ENCODE measurements at places on chromosomes 16 and 17.

DNA sequence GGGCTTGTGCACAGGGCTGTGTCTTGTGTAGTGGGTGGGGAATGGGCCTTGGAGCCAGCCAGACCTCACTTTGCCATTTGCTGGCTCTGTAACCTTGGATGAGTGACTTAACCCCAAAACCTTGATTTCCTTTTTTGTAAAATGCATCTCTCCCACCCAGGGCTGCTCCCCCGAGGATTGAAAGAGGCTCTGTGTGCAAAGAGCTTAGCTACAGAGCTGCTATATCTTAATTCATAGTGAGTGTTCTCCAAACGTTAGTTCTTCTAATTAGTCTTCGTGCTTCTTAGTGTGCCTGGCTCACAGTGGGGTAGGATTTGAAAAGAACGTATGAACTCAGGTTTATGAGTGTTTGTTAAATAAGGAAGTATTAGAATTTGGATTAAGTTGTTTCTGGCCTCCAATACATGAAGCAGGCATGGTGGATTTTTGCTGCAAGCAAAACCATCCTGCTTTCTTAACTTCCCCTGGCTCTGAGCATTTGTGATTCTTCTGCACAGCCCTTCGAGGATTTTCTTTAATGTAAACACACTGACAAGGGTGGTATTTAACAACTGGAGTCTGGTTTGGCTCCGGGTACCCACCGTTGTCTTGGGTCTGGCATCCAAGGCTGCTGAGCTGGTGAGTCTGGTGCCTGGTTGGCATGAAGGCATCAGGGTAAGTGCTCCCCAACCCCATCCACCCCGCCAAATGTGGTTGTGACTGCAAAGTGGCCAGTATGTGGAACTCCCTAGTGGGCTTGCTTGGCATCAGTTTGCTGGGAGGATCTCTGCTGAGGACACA, 29.7 kb downstream of the KSR1 start:
- no peak for DNase-seq

- no peak for DNase-seq
Observed at GRCh38 chr17:13962716-13963240, 106.5 kb upstream of the COX10 start.

- no peak for DNase-seq
Observed at GRCh38 chr17:8918807-8919465, 46.6 kb downstream of the PIK3R5 start.

DNA sequence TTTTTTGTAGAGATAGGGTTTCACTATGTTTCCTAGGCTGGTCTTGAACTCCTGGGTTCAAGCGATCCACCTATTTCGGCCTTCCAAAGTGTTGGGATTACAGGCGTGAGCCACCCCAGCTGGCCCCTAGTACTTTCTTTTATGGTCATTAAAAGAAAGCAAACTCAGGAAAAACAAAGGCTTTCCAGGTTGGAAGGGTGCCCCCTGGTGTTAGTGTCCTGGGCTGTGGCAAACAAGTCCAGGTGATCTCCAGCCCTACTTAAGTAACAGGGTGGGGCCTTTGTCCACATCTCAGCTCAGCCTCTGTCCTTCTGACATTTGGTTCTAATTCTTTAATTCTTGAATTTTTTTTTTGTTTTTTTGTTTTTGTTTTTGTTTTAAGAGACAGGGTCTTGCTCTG, 6.9 kb downstream of the IGFBP4 start:
- DNase-seq = no peak

DNA sequence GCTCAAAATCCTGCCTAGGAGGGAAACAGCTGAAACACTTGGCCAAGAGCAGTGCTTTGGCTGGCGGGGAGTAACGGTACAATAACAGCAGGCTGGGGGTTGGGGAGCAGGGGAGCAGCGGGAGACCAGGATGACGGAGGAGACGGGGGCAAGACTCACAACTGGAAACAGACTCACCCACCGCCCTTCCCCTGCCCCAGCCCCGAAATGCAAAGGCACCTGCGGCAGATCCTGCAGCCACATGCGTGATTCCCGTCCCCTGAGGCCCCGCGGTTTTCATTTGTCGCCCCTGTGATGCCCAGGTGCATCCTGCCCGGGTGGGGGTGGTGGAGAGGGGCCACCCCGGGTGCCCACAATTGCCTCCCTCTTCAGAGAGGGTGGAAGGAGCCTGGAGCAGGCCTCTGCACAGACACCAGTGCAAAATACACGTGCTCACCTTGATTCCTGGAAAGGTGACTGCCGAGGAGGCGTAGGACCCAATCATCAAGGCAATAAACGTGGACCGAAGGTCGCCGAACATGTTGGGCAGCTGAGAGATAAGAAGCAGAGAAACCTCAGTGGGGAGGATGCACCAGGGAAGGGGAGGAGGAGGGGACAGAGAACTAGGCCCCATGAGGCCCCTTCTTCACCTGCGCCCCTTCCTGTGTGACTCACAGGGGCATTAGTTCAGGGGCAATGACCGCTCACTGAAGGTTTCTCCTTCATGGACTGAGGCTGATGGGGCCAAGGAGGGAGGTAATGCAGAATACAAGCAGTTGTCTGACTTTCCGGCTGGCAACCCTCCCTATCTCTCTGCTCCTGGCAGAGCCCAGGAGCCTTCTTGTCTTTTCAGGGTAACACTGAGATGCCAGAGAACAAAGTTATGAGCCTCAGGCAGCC, 30.4 kb upstream of the PITPNA start:
- no peak for DNase-seq

DNA sequence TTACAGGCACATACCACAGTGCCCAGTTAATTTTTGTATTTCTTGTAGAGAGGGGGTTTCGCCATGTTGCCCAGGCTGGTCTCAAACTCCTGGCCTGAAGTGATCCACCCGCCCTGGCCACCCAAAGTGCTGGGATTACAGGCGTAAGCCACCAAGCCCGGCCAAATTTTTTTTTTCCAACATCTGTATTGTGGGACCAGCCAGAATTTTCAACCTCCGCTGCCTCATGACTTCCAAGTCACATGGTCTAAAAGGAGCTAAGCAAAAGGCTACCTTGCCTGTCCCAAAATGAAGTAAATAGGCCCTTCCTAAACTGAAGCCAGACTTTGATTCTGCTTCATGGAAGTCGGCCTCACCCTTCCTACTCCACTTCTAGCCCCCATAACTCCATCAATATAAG, 4.2 kb upstream of the SPAG7 start:
- DNase-seq = no peak

DNA sequence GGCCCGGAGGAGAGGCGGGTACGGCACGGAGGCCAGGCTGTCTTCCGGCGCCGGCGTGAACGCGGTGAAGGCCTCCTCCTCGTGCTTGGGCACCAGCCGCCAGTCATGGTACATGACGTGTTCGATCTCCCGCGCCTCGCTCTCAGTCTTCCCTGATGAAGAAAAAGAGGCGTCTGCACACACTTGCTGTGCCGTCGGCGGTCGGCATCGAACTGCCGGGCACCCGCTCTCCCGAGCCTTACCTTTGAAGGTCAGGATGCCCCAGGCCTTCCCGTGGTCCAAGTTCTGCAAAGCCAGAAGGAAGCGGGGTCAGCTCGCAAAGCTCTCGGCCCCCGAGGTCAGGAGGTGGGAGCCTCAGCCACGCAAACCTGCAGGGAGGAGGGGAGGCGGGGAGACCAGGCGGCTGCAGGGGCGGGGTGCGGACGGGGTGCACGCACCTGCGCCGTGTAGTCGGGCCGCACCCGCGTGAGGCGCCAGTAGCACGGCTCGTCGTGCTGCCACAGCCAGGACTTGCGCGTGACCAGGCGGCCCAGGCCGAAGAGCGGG, at the start of gene EME2:
Gene EME2 (plus strand): TSS at position 449 of the 546 bp plus-strand sequence. CDS start 418 bp downstream, outside the sequence.
- no peak for DNase-seq

DNA sequence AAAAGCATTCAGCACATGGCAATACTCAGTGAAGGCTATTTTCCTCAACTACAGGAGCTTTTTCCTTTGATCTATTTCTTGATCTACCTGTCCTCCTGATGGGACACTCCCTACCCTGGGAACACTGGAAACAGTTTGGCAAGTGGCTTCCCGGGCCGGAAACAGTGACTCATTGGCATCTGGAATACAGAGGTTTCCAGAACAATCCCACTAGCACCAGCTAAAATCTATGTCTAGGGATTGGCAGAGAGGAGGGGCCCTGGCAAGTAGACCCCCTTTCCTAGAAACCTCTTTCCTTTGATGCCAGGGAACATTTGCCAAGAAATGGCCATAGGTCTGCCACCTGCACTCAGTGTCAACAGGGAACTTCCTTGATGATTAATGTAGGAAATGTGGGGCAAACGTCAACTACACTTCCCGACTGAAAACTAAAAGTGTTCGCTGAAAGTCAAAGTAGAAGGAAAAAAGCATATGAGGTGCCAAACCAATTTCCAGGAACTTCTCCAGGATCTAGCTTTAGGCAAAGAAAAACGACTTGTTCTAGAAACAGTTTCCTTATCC, 30.4 kb upstream of the FBXW10B start:
- no peak for DNase-seq

GRCh38 chr17:78995022-78995760, 14.4 kb downstream of the CANT1 start:
- DNase-seq = no peak
